Stimulated activated CD8-positive, alpha-beta memory T cell treated with anti-CD3 and anti-CD28 coated beads, Interleukin-4, amount 100 ng/mL, for 48 hours (primary cell): ENCODE measurements at places on chromosomes 11 and 22.
A peak's percentile ranks its signal among the peaks of the same experiment; 100 is the strongest.

DNA sequence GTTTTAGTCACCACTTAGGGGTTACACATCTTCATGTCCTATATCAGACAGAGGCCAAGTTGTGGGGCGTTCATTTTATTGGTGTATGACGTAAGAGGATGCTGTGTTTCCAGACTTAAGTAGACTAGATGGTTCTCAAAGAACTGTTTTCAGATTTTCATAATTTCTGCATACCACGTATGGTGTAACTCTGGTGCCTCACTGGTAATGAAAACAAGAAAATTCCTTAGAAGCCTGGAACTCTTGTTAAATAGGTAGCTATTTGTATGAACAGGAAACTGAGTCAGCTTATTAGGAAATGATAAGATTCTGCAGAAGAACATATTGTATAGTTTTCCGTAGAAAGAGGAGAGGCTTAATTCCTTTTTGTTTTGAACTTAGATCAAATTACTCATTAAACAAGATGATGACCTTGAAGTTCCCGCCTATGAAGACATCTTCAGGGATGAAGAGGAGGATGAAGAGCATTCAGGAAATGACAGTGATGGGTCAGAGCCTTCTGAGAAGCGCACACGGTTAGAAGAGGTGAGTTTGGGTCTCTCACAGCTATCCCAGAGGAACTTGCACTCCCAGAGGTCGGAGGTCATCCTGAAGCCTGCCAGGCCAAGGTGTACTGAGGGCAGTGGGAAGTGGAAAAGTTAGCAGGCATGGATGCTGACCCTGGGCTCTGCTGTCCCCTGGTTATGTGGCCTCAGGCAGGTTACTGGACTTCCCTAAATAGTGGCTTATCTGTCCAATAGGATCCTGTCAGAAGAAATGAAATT, 3.9 kb downstream of the CDC45 start:
- no peak for DNase-seq

DNA sequence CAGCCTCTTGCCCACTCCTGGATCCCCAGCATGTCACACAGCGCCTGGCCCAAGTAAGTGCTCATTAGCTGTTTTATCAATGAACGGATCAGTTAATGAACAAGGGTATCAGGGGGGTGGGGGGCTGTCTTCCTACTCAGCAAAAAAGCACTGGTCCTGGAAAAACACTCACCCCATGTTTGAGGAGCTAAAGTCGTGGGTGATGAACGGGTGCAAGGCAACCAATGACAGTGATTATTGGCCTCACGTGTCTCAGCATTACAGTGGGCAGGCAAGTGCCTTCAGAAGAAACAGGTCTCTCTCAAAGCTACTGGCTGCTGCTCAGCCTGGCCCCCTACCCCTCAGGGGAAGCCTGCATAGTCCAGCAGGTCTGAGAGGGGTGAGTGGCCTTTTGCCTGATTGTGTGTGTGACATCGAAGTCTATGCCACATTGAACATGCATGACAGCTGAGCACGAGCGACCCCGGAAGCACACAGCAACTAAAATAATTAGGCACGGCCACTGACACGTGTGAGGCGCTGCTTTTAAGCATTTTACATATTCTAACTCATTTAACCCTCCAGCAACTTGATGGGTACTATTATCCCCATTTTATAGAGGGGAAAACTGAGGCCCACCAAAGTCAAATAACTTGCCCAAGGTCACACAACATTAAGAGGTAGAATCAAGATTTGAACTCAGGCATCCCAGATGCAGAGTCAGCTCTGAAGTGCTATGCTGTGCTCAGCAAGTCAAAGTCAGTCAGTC, 2.6 kb upstream of the MS4A10 start:
- no peak for DNase-seq

GRCh38 chr22:27919942-27920755, 1.1 kb upstream of the PITPNB start:
- no peak for DNase-seq

DNA sequence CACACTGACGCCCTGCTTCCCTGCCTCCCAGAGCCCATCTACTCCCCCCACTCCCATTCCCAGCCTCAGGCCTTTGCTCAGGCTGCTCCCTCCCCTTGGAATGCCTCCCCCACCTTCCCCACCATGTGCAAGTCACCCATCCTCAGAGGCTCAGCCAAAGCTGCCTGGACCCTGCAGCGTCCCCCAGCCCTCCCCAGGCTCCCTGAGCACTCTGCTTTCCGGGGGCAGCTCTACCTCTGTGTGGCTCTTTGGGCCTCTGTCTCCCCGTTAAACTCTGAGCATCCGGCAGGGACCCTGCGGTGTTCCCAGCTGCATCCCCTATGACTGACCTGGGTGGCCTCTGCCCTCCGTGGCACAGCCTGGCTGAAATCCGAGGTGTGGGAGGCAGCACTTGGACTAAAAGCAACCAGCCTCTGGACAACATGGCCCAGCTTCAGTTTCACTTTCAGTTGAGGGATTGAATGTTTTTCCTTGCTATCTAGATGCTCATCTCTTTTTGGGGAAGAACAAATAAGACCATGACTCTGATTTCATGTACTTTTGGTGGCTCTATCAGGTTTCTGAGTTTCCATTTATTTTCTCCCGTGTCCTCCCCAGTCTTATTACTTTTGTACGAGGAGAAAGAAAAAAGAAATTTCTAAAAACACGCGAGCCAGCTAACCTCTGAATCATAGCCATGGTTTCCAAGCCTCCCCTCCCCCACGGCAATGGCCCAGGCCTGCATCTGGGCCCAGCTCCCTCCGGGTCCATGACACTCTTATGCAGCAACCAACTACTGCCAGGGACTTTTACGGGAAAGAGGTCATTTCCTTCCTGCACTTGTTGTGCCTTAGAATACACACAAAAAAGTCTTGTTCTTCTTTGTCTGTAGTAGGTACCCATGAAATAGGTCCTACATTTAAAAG, 3.8 kb downstream of the APOL3 start:
- peak; percentile 87 for DNase-seq

DNA sequence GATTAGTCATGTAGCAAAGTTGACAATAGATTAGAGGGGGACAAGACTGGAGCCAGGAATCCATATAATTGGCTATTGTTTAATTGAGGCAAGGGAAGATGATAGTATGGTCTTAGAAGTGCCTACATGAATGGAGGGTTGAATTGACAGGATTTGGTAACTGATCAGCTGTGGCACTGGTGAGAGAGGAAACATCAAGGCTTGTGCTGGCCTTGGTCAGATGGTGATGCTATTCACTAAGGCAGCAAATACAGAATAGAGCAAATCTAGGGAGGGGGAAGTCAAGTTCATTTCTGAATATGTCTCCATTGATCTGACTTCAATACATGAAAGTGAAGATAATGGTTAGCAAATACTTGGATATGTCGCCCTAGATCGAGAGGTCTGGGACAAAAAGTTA, 54.3 kb upstream of the APOA1 start:
- DNase-seq: no peak

DNA sequence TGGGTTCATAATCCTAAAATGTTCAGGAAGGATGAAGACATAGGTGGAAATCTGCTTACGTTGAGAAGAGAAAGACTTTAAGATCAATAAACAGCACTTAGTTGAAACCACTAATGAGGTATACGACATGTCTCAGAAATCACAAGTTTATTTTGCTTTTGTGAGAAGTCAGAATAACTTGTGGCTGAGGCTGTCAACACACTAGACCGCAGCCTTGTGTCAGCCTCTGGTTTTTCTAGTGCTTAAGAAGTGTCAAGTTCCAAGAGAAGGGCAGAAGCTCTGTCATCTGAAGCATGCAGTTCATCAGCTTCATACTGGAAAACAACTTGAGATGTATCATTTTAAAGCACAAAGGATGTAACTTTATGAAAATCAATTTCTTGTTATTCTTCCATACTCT, 420.9 kb downstream of the METTL15 start:
- no peak for DNase-seq

GRCh38 chr11:130434521-130435223, 6.3 kb upstream of the ADAMTS8 start:
- peak; percentile 72 for DNase-seq

- no peak for DNase-seq
Measured at GRCh38 chr11:117502779-117503100, 175.1 kb downstream of the CEP164 start.

GRCh38 chr11:17950644-17951043, 62.2 kb downstream of the SERGEF start:
- DNase-seq: no peak

- no peak for DNase-seq
Measured at GRCh38 chr11:24592360-24592759, 95.5 kb downstream of the LUZP2 start.

GRCh38 chr22:42277988-42278776, 7.7 kb upstream of the TCF20 start:
- DNase-seq: no peak

- DNase-seq: no peak
Measured at GRCh38 chr11:126893796-126894195, 106.8 kb downstream of the KIRREL3 start.

DNA sequence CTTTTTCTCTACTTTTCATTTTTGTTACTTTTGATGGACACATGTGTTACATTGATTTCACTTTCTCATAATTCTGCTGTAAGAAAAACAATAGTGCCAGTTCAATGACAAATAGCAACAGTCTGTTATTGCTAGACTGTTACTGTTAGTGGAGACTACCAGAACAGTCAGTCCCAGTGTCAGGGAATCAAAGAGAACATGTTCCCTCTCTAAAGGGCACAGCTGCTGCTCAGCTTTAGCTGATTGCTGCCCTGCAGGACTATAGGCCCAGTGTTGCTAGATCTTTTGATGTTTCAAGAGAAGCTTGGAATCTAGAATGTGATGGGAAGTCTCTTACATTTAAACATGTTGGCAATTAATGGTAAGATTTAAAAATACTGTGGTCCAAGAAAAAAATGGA, 3.4 kb downstream of the BIRC3 start:
- DNase-seq: no peak

DNA sequence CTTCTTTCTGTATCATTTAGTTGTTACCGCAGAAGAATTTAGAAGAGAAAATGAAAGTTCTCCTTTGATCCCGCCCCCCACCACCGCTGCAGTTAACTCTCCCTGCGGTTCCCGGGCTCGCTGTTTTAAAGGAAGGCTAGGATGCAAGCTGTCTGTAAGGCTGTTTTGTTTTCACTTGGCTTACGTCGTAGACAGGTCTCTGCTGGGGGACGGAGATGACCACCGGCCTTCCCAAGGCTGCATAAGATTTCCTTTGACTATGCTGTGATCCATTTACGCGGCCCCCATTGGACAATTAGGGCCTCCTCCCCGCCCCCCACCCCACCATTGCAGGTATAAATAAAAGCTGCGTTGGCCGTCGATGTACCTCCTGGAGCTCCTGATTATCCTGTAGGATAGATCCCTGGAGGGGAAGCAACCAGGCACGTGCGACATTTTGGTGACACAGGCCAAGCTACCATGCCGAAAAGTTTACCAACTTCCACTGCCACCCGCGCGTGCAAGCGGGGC, 1.4 kb upstream of the CPT1A start:
- DNase-seq: peak; percentile 70

DNA sequence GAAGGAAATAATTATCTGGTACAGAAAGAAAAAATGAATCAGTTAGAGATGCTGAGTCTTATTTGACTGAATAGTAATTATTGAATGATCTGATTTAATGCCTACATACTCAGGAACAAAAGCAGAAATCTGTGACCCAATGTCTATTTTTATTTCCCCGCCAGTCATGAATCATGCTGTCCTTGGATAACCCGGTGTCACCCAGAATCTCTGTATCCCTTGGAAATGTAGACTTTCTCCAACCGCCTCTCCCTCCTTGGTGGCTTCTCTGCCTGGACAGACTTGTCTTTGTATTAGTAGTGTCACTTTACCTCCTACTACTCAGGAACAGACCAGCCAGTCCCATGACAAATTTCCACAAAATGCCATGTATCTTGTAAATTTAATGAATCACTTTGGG, 173.3 kb upstream of the PDGFD start:
- DNase-seq: no peak

GRCh38 chr11:44506375-44507016, 59.0 kb upstream of the CD82 start:
- no peak for DNase-seq

DNA sequence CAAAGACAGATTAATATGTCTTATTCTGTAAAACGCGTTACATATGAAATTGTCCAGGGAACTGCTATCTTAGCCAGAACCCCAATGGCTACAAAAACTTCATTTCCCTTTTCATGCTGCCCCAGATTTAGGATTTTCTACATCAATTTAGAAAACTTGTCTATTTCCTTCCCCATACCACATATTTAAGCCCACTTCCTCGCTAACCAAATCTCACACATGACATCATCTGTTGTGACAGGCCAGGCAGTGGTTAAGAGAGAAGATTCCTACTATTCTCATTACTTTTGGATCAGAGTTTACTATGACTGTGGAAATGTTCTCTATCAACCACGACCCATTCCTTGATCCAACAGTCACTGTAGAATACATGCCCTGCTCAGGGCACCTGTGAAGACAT, 15.9 kb downstream of the CCDC82 start:
- DNase-seq: no peak

DNA sequence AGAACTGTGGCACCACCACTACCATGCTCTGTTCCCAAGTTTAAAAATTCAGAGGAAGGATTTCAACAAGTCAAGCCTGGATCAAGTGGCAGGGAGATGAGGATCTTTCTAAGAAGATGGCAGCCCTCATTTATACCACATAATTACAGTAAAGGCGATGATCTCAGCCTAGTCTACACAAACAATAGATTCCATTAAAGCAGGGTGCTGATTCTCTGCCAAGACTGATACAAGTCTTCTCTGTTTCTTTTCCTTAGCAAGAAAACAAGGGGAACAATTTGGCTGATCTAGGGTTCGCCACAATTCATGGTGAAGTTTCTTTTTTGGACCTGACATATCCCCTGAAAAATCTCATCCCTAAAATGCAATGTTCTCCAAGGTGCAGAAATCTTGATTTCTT, 73.9 kb downstream of the PPFIBP2 start:
- no peak for DNase-seq

DNA sequence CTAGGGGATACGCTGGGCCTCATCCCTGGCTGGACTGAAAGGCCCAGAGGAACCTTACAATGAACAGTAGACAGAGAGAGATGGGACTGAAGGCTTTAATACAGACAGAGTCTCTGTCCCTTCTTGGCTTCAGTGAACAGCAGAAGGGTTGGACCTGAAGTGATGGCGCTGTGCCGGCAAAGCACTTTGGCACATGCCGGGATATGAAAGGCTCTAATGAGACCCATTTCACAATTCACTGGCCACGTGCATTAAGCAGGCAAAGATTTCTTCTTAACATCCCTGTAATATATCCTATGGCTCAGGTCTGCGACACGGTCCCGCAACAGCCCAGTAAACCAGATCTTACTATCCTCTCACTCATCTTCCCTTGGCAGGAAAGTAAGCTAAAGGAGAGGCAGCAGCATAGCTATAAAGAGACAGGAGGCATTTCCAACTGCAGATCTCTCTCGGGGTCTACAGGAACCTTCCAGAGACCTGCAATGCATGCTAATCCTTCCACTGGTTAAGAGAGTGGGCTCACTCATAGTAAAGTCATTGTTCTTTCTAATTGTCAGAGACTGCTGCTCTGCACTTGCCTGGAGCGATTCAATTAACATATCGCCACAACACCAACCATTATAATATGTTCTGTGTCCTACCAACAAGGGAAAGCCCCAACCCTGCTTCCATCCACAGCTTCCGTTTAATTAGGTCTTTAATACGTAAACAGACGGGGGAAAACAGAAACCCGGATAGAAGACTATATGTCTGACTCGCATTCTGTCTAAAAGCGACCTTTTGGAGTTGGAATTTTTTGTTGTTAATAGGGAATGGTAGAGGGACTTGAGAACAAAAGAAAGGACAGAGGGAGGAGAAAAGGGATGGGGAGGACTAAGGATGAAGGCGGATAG, 1179.0 kb downstream of the LRRC4C start:
- DNase-seq: no peak

GRCh38 chr22:27203276-27203660, 545.9 kb downstream of the MIAT start:
- no peak for DNase-seq
